ENCODE measurements at places on chromosomes 7 and 10. TPM values are rescaled to one million over a fixed set of nuclear protein-coding genes. Genes with fewer than 3 reads are reported as not detected.

GRCh38 chr10:3173171-3173878, 743 bp upstream of the PITRM1 start:
- H3K27me3 ChIP-seq = no peaks in the 10 kb centered on the region
- peaks cover 21% of the 10 kb centered on the region for H3K4me1 ChIP-seq
- peaks cover 23% of the 10 kb centered on the region for H3K36me3 ChIP-seq
- DNase-seq = peak; percentile 87
- peak overlapping the region; percentile 91 for H3K27ac ChIP-seq

DNA sequence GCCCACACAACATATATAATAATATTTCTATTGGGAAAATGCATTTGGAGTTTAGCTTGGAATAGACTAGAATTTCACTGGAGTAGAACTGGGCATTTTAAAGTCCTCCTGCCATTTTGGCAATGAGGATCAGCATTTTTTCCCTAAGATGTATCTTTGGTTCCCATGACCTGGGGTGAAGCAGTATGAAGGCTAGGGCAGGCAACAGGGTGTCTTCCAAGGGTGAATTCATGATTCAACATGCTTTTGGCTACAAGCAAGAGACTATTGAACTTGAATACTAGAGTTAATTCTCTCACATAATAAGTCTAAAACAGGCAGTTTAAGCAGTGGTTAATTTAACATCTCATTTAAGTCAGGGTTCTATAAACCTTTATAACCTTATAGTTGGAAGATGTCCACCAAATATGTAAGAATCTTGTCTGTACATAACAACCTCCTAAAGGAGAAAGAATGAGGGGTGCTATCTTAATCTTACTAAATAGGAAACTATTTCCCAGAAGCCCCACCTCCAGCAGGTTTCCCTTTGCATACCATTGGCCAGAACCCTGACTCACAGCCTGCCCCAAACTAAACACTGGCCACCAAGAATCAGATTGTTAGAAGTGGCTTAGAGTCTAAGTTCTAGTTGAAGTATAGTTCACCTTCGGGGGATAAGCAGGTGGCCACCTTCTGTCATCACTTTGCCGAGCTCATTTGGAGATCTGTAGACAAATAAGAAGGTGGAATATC, 96.0 kb upstream of the PRPS1L1 start:
- H3K27me3 ChIP-seq = peaks cover 2% of the 10 kb centered on the region
- H3K4me3 ChIP-seq = no peak overlapping the region
- H3K27ac ChIP-seq = no peak overlapping the region
- H3K36me3 ChIP-seq = no peaks in the 10 kb centered on the region
- no peak for DNase-seq

- H3K36me3 ChIP-seq = no peaks in the 10 kb centered on the region
- no peak for DNase-seq
- H3K4me3 ChIP-seq = no peak overlapping the region
- no peaks in the 10 kb centered on the region for H3K27me3 ChIP-seq
- no peak overlapping the region for H3K27ac ChIP-seq
Observed at GRCh38 chr7:68900096-68900495, 698.2 kb upstream of the AUTS2 start.

- H3K4me1 ChIP-seq = peaks cover 88% of the 10 kb centered on the region
- DNase-seq = peak; percentile 71
- H3K27me3 ChIP-seq = no peaks in the 10 kb centered on the region
- H3K27ac ChIP-seq = peak overlapping the region; percentile 90
Observed at GRCh38 chr10:110067960-110068770, 60.4 kb downstream of the ADD3 start.

DNA sequence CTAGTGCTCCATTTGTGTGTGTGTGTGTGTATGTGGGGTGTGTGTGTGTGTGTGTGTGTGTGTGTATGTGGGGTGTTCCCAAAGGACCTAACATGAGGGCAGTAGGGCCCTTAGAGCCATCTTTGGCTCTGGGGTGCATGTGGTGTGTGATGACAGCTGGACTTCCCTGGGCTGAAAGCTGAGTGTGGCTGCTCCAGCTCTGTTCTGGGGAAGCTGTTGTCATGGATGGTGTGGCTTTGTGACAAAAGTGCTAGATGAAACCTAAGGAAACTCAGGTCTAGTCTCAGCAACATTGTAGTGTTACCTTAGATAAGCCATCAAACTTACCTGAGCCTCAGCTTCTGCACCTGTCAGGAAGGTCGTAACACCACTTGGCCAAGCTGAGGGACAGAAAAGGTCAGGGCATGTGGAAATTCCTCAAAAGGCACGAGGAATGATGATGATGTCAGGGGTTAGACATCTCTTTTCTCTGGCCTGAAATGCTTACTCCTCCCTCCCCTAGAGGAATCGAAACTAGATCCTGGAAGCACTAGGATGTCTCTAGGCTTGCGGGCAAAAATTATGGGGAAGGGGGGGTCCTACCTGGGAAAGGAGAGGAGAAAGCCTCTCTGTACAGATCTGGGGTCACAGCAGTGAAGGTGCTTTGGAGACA, 115.4 kb downstream of the RPS24 start:
- no peak for DNase-seq
- no peaks in the 10 kb centered on the region for H3K4me1 ChIP-seq
- H3K27me3 ChIP-seq = peaks cover 2% of the 10 kb centered on the region
- H3K36me3 ChIP-seq = no peaks in the 10 kb centered on the region
- H3K4me3 ChIP-seq = no peak overlapping the region

- no peak overlapping the region for H3K27ac ChIP-seq
- H3K27me3 ChIP-seq = no peaks in the 10 kb centered on the region
- no peak overlapping the region for H3K4me3 ChIP-seq
- no peaks in the 10 kb centered on the region for H3K4me1 ChIP-seq
- no peak for DNase-seq
- no peaks in the 10 kb centered on the region for H3K36me3 ChIP-seq
Observed at GRCh38 chr7:142927085-142927745, 6.3 kb downstream of the TRPV5 start.

Gene TMEM176A
- not detected for total RNA-seq

Gene ATRNL1
- not detected for total RNA-seq

Gene STEAP4
- not detected for total RNA-seq
